Hematopoietic multipotent progenitor cell treated with erythropoietin and hydrocortisone succinate and interleukin-3 and kit ligand, for 17 days (in vitro differentiated cells): ENCODE measurements at places on chromosomes 4 and X.
A peak's percentile ranks its signal among the peaks of the same experiment; 100 is the strongest.

DNA sequence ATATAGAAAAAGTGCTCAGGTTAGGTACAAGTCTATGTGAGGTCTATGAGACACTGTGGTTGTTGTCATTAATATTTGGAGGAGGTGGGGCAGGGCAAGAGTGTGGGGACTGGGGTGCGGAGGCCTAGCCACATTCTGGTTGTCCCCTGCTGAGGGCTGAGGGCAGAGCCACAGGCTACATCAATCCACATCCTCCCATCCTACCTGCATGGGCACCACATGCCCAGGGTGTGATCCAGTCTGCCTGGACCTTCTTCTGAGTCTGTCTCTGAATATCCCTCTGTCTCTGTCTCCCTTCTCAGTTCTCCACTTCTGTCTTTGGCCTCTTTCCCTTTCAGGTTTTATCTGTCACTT is 1.2 kb upstream of the GATA1 start:
- peak; percentile 55 for DNase-seq

DNA sequence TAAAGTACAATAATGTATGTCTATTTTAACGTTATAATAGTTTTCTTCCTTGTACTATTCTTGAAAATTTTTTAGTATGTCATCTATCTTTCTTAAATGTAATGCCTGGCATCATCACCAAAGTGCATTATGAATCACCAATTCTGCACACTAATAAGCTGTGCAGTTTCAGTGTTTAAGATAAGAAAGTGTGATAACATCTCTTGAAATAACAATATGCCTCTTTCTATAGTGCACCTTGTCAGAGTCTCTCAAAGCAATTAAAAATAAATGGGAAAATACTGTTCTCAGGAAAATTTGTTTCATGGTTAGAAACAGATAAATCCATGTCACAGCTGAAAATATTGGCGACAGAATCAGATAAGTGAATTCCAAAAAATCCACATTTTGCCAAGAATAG is 457.4 kb upstream of the PCDH10 start:
- DNase-seq = no peak

DNA sequence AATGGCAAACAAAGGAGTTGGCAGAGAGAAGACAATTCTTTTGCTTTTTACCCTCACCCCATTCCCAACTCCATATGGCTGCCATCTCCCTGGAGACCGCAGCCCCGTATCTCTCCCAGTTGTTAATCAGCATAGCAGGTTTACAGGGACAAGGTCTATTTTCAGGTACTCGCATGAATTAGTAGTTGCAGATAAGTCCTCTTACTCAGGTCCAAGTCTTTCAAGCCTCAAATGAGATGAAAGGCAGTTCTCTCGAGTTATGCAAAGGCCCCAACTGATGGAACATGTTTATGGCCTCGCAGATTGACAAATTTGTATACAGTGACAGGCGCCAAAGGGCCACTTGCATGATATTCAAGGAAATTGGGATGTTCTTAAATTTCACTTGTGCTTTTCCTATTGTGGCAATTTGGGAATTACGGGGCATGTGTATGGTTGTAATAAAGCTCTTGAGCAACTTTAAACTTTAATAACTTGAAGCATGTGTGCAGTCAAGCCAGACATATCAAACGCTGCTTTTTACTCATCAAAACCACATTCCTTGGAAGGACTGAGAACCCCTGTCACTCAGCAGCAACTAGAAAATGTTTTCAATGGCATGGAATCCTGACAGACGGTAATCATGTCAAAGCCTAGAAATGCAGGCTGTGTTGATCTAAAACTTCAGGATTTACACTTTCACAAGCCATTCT is 45.1 kb downstream of the KDR start:
- no peak for DNase-seq

- DNase-seq = no peak
Observed at GRCh38 chrX:16772460-16772859, 13.8 kb upstream of the TXLNG start.

DNA sequence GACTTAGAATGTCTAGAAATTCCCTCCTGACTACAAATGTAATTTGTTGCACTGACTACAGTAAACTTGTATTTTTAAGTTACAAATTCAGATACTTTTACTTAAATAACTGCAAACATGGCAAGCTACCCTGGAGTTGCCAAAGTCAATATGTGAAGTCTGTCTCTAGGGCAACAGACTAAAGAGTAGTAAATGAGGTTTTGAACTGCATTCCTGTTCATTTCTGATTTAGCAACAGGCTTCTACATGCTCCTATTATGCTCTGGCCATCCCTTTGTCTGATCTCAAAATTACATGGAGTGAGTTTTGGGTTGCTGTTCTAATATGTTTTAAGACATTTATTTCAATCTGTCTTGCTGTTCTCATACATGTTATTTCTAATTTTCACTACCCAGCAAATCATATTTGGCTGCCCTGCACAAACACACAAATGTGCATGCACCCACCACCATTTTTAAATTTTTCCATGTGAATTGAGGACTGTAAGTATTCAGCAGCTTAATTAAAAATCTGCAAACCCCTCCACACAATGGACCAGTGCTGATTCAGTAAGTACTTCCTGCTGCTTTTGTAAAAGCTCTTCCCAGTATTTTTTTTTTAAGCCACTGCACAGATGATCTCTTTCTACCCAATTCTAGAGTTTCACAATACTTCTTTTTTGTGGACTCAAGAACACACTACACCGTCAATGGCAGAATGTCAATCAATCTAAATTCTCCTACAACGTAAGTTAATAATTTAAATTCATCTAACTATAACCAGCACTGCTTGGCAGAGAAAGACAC is 26.7 kb downstream of the SH3RF1 start:
- DNase-seq = no peak

GRCh38 chr4:147362938-147363337 is 118.0 kb upstream of the EDNRA start:
- DNase-seq = no peak

DNA sequence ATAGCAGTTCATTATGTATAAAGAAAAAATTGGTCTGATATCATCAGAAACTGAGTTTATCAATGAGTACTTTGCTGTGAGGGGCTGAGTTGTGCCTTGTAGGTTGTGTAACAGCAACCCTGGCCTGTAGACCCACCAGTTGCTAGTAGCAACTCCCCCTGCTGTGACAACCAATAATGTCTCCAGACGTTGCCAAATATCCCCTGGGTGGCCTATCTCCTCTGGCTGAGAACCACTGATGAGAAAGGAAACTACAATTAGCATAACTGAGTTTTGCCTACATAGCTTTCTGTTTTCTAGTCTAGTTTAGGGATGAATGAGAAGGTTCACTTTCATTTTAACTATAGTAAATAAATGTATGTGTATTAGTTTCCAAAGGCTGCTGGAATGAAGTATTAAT is 234.1 kb downstream of the CPE start:
- DNase-seq = no peak

GRCh38 chr4:165331359-165331758 is 3.9 kb downstream of the MSMO1 start:
- no peak for DNase-seq

DNA sequence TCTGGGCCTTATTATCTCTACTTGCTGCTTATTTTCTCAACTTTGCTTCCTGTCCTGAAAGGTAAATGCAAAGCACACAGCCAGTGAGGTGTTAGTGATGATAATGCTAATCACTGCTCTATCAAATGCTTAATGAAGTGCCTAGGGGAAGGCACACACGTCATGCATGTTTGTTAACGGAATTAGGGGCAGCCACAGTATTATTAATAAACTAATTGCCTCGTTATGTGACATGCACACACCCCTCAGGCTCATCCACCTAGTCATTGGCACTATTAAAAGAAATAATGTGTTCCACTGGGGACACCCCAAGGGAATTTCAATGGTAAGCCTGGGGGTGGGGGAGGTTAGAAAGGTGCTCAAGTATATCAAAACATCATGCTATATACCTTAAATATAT is 125.2 kb downstream of the GUCY2F start:
- no peak for DNase-seq

DNA sequence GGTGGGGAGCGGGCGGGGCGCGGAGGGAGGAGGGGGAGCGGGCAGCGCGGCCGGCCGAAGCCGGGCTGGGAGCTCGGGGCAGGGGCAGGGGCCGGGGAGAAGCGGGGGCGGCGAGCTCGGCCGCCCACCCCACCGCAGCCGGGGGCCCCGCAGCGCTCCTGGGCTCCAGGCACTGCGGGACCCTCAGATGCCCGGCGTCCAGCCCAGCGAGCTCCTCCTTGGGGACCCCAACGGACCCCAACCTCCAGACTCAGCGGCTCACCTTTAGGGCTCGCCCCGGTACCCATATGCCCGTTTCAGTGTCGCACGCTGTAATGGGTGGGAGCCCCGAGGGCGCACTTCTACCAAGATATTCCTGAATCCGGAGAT is 357 bp upstream of the ADGRG2 start:
- DNase-seq = no peak

GRCh38 chr4:140069066-140069465 is 84.9 kb downstream of the MAML3 start:
- no peak for DNase-seq

DNA sequence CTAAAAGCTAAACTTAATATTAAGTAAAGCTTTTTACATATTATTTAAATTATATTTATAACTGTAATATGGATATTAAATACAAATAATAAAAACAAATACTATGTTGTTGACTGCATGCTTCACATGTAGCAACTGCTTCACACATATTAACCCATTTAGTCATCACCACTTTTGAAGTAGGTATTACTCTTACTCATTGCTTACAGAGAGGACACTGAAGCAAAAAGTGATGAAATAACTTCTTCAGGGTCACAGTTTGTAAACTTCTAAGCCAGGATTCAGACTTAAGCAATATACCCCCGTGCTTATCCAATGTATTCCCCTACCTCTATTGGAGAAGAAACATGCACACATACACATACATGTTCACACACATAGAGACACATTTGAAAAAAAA is 166.6 kb downstream of the DKK2 start:
- no peak for DNase-seq

DNA sequence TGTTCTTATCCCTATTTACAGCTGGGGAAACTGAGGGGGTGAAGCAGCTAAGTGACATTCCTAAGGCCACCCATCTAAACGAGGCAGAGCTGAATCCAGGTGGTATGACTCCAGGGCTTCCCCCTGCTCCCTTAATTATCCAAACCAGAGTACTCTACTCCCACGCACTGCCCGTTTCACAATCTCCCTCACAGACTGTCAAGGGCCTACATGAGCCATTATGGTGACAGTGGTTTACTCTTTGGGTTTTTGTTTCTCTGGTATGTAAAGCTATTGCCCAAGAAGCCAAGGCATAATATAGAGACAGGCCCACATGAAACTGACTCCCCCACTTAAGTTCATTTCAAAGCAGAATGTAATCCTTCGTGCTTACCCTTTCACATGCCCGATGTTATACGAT is 95.1 kb downstream of the NHS start:
- DNase-seq = no peak

- no peak for DNase-seq
Observed at GRCh38 chrX:103531002-103531401, 11.7 kb upstream of the RAB40A start.

DNA sequence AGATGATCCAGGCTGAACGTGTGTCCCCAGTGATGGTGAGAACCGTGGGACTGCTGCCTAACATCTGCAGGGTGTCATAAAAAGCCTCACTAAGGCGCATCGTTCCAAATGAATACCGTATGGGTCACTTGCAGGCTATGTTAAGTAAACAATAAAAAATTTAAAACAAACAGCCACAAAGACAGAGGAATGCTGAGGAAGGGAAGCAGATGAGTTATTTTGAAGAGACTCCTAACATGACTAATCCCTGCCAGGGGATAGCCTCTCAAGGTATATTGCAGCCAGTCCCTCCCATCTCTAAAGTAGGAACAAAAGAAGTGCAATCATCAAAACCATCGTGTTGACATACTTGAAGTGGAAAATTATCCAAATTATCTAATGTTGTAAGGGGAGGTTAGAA is 83.8 kb downstream of the UNC5C start:
- no peak for DNase-seq

GRCh38 chr4:53602390-53602789 is 11.1 kb upstream of the LNX1 start:
- DNase-seq = no peak

- DNase-seq = no peak
Observed at GRCh38 chr4:37594099-37594498, 92.1 kb downstream of the RELL1 start.

- no peak for DNase-seq
Observed at GRCh38 chr4:125268068-125268755, 46.5 kb upstream of the FAT4 start.

GRCh38 chr4:140811429-140811828 is 55.2 kb upstream of the TBC1D9 start:
- no peak for DNase-seq

DNA sequence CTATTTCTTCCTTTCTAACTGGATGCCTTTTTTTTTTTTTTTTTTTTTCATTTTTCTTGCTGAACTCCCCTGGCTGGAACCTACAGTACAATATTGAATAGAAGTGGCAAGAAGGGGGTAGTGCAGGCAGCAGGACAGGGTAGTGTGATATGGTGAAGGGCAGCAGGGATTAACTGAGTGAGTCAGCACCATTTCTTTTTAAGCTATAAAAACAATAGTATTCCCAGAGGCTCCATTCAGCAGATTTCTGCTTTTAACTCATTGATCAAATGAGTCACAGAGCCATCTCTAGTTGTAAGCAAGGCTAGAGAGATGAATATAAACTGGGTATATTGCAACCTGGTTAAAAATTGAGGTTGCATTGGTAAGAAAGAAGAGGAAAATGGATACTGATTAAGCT is 53.6 kb upstream of the SETD7 start:
- no peak for DNase-seq

DNA sequence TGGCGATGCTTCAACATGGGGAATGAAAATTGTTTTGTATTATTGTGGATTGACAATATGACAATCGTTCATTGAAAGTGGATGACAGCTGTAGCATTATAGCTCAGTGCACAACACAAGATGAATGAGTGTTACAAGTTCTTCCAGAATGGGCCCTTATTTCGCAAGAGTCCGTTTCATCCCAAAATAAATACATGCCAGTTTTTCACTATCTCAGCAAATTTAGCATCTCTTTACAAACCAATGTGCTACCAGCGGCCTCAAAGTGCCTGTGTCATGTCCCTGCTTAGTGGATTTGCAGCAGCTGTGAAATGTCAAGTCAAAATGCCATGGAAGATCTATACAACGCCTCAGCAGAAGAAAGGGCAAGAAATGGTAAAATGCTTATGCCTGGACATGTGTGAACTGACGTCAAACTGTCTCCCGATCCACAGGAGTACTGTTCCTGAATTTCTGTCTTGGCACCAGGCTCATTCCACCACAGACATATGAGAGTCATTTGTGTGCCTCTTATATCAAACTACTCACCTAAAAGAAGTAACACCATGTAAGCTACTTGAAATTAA is 109.6 kb downstream of the MAML3 start:
- DNase-seq = no peak

GRCh38 chr4:621296-622070 is 3.9 kb upstream of the PDE6B start:
- no peak for DNase-seq
